Stimulated activated CD8-positive, alpha-beta memory T cell treated with anti-CD3 and anti-CD28 coated beads, Interleukin-15, amount 100 ng/mL, for 1 hour (primary cell): ENCODE measurements at places on chromosomes 7 and 10.

DNA sequence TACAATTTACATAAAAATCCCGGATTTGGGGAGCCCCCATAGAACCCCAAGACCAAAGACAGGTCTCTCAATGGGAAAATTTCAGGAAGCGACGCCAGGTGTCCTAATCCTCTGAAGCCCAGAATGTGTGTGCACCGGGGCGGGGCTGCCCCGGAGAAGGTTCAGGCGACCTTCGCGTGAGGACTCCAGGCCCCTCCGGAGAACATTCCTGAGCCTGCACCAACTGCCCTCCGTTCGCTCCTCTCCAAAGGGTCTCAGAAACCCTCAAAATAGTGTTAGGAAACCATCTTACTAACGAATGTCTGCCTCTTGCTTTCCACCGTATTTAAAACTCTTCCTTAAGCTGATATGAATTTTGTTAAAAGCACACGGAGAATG lies 78.5 kb upstream of the INSIG1 start:
- DNase-seq: no peak

DNA sequence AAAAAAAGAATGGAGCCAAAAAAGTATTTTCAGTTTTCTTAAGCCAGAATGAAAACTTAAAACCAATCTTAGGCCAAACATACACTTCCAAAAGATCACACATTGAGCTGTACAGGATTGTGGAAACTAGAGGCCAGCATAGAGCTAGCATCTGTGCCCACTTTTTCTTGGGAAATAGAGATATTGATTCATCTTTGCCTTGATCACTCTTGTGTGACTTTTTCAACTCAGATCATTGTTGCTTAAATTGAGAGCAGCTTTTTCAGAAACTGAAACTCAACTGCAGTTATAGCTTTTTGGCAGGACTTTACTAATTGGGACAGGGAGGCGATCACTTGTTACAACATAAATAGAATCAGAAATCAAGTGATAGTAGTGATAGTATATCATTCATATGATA lies 132.2 kb downstream of the PRKG1 start:
- DNase-seq: no peak

DNA sequence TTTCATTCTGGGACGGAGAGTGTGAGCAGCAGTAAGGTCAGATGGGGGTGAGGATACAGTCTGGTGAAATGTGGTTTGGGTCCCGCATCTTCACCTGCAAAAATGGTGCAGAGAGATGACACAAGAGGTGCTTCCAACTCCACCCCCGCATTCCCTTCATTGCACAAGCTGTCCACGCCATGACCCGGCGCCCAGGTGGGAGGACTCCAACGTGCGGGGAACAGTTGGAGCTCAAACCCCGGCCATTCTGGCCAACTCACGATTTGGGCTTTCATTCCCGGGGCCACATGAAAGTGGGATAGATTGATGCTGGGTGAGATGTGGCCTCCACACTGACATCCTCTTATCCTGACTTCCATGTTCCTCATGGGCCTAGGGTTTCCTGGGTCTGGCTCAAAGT lies 34.6 kb upstream of the ZNF273 start:
- no peak for DNase-seq

GRCh38 chr10:12490963-12491362 lies 141.6 kb downstream of the CAMK1D start:
- DNase-seq: no peak

GRCh38 chr7:2435146-2435545 lies 31.7 kb downstream of the CHST12 start:
- DNase-seq: no peak

GRCh38 chr7:144098776-144099175 lies 10.6 kb upstream of the OR2A2 start:
- DNase-seq: no peak

DNA sequence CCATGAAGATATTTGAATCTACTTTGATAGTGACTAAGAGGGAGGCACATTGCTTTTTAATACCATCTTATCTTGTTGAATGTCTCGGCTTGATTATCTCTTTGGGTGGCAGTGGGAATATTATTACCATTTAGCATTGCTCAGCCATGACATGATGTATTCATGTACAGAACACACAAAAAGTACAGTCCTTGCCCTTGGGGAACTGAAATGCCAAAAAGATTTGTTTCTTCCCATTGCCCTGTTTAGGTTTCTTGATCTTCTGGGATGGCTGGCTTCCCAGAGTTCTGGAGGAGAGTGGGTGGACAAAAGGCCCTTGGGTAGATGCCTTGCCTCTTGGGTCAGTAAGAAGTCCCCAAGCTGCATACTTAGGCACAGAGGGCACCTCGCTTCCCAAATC lies 23.8 kb downstream of the SUFU start:
- no peak for DNase-seq

GRCh38 chr7:148049068-148049467 lies 541.5 kb upstream of the C7orf33 start:
- DNase-seq: no peak

- no peak for DNase-seq
Observed at GRCh38 chr7:146635205-146636032, 518.8 kb downstream of the CNTNAP2 start.
